Immature natural killer cell (primary cell): ENCODE measurements at places on chromosomes 11 and 22. TPM values are rescaled to one million over a fixed set of nuclear protein-coding genes. Genes with fewer than 3 reads are reported as not detected.
A peak's percentile ranks its signal among the peaks of the same experiment; 100 is the strongest.

DNA sequence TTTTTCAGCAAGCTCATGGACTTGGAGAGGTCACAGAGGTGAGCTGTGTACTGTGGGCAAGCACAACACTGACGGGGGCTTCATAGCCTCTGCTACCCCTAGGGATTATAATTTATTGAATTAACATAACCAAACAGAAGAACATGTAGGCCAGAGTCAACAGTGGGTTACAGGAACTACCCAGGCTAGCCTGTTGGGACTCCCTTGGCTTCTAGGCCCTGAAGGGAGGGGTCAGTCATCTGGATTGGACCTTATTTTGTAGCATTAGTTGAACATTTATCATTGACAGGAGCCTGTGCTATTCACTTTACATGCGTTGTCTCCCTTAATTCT, 56.9 kb downstream of the KREMEN1 start:
- no peak for DNase-seq

- peak; percentile 98 for DNase-seq
These were observed 6.5 kb upstream of the APOBEC3H start for GRCh38 chr22:39090426-39091064.

The SC5D gene
- polyA plus RNA-seq = 3.1 TPM

- no peak for DNase-seq
These were observed 3.4 kb downstream of the SART1 start for GRCh38 chr11:65964906-65965305.

DNA sequence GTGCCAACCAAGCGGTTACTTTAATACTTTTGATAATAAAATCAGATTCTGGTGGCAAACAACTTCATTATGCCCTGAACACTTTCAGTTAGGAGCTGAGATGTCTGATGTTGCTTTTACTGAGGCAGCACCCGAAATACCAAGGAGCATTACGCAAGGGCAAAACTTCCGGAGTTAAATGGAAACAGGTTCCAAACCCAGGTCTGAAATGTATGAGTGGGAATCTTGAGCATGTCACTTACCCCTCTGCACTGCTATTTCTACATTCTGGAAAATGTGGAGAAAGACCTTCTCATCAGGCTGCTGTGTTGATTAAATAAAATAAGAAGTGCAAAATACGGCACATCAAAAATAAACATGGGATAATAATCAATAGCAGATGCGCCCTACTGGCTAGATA, 315.1 kb downstream of the LARGE1 start:
- no peak for DNase-seq

DNA sequence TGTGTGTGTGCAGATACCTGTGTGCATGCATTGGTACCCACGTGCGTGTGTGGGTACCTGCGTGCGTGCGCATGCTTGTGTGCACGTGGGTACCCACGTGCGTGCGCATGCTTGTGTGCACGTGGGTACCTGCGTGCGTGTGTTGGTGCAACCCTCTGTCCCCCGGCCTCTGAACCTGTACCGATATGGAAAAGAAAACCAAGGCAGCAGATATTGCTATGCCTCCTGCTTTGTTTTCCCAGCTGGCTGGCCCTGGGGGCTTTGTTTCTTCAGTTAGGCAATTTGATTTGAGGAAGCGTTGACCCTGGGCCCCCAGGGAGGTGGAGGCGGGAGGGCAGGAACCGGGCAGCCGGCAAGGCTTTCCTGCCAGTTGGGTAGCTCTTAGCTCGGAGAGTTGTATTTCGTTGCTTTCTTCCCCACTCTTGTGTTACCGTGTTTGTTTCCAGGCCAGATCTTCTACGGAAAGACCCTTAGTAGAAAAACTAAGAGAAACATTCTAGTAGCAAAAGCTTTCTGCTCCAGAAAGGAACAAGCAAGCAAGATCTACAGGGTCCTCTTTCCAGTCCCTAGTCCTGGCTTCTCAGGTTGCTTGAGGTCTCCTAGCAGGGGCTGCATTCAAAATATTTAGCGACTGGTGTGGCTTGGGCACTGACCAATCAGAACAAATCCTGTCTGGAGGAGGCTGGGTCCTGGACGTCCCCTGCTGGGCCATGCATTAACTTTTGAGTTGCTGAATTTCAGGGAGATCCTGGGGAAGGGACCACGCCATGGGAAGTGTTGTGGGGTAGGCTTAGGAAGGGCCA, 26.3 kb upstream of the SORL1-AS1 start:
- no peak for DNase-seq

GRCh38 chr11:103661185-103661584, 375.3 kb upstream of the DDI1 start:
- DNase-seq = no peak

DNA sequence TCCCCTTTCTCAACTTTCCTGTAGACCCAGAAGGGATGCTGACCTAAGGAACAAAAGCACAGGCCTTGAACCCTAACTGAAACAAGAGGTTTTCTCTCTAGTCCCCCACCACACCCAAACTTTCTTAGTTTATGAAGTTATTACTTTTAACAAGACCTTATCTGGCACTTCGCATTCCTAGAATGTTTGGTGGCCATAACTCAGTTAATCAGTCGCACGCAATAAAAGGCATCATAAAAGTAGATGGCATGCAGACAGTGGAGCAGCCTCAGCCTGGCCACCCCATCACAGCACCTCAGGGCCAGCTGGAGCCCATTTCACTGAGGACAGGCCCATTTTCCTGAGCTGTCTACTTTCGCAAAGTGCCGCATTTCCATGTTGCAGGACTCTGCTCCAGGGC, 301.9 kb downstream of the OPCML start:
- no peak for DNase-seq

GRCh38 chr11:115916608-115917007, 412.4 kb upstream of the CADM1 start:
- DNase-seq = no peak

The ASPHD2 gene
- polyA plus RNA-seq = 1.8 TPM

DNA sequence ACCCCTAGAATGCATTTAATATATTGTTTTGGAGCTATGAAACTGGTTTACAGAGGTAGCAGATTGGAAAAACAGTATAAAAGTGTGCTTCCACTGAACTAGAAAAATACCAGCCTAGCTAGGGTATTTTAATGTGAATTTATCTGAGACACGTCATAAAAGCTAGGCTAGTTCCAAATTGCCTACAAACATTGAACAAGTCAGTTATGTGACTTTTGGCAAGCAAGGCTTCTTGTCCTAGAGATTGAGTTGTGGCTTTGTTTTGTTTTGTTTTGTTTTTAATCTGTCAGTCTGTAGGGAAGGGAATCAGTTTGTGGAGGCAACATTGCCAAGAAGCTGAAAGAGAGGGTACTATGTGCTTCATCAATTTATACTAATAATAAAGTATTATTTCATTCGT, 24.2 kb downstream of the RTN3 start:
- DNase-seq = no peak

The GLB1L3 gene
- polyA plus RNA-seq = not detected

DNA sequence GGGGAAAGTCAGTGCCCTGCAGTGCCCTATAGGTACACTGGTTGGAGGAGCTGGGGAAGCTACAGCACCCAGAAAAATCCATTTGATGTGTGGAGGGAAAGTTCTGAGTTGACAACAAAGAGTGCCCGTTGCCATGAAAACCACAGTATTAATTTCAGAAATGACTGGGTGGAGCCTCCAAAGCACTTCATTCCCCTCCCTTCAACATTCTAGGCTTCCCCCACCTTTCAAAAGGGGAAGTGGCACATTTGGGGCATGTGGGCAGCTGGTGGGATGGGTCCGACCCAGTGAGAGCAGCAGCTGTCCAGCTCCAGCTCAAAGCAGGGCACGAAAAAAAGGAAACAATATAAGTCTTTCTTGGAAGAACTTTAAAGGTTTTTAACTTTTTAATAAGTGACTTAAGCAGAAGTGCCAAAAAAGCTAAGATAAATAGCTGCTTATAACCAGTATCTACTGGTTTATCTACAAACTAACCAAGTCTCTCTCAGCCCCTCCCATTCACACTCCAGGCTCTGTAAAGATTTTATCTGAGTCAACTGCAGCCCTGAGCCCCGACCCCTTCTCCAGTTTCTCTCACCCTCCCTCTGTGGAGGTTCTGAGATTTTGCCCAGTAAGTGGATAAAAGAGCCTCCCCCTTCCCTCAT, 9.0 kb upstream of the AHNAK start:
- DNase-seq = peak; percentile 77

DNA sequence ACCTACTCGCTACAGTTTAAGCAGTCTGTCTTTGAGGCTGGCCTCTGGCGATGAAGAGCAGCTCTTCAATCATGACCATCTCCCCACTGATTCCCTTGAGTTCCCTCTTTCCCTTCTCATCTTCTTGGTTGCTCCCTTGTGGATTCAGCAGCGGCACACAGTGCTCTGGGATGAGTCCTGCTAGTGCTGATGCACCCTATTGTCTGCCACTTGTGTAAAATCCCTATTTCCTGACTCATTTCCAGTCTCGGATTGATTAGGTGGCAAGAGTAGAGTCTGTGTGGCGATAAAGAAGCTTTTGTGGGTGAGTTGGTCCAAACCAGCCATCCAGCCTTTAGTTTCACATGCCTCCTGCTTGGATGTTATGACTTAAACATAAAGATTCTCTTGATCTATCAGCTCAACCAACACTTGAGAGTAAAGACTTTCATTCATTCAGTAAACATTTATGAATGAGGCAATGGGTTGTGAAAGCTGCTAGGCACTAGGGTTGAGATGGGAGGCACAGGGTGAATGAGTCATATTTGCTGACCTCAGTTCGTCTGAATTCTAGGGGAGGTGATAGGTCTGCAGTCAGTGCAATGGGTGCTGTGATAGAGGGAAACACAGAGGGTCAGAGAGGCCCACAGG, 219.4 kb upstream of the RAG2 start:
- no peak for DNase-seq

DNA sequence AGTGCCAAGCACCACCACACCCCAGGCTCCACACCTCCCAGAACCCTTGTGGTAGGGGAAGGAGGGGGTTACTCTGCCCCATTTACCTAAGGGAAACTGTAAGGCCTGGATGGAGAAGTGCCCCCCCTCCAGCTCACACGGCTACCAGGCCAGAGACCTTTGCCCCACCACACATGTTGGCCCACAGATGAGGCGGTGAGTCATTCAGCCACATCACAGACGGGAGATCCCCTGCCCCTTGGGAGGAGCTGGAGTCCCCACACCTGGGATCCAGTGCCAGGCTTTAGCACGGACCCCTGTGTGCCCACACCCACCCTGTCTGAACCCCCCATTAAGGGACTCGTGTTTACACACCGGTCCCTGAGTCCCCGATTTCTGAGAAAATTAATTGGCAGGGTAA, 24.9 kb downstream of the CDKN1C start:
- no peak for DNase-seq

- no peak for DNase-seq
These were observed 8.4 kb upstream of the OMP start for GRCh38 chr11:77093987-77094840.

- no peak for DNase-seq
These were observed 389.1 kb downstream of the ETS1 start for GRCh38 chr11:128198216-128198772.

The CD248 gene
- not detected for polyA plus RNA-seq

The TTLL8 gene
- not detected for polyA plus RNA-seq

The GCAT gene
- 0.64 TPM for polyA plus RNA-seq

GRCh38 chr11:75578977-75579376, 16.9 kb downstream of the SERPINH1 start:
- DNase-seq = no peak

The PCNX3 gene
- 0.14 TPM for polyA plus RNA-seq

GRCh38 chr11:120044011-120044675, 93.8 kb downstream of the TRIM29 start:
- no peak for DNase-seq

The ARRB1 gene
- 41.5 TPM for polyA plus RNA-seq
